ENCODE measurements at places on chromosomes 4 and X.

GRCh38 chr4:78168029-78168428 is 110.9 kb downstream of the FRAS1 start:
- DNase-seq, result no peak

DNA sequence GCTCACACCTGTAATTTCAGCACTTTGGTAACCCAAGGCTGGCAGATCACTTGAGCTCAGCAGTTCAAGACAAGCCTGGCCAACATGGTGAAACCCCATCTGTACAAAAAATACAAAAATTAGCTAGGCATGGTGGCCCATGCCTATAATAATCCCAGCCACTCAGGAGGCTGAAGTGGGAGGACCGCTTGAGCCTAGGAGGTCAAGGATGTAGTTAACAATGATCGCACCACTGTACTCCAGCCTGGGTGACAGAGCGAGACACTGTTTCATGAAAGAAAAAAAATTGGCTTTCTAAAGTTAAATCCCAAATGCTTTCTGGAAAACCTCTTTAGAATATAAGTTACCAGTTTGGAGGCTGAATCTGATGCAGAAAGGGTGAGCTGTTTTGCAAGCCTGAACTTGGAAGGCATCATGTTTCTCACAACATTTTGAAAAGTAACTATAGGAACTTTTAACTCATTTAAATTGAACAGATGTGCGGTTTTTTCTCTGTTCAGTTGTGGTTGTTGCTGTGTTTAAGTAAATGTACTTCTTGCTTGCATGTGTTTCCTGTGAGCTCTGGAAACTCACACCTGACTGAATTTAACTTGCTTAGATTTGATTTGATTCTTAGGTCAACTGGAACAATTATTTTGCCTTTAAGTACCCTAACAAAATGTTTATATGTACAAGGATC is 39.8 kb upstream of the TMEM131L start:
- peak; percentile 69 for DNase-seq

DNA sequence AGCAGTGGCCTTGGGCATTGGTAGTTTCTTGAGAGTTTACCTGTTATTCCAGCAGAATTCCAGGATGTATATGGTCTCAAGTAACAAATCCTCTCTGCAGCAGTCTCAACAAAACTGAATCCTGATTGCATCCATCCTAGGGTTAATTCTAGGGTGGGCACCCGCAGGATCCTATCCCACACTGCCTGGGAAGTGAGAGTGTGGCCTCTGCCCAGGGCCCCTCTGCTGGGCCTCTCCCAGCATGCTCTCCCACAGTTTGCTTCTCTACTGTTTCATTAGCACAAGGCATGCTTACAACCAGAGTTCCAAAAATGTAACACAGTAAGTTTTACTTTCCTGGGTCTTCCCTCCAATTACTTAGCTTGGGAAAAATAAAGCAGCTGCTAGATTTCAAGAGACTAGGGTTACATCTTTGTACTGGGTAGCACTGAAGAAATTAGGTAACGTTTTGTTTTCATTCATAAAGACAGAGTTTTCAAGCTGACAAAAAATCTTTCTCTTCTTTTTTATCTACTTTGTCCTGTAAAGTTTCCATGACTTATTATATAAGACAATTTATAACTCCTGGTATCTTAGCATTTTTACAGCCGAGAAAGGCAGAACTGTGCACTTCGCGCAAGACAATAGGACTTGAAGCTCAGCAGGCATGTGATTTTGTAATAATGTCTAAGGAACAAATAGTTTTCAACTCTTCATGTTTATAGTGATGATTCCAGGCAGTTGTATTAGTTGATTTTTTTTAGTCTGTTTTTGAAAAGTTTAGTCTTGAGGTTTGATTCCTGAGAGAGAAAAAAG is 131.2 kb upstream of the PCDH18 start:
- DNase-seq, result no peak

- DNase-seq, result no peak
Observed at GRCh38 chr4:171834640-171835039, 21.4 kb downstream of the GALNTL6 start.

- no peak for DNase-seq
Observed at GRCh38 chrX:39896951-39897740, 200.6 kb downstream of the BCOR start.

- no peak for DNase-seq
Observed at GRCh38 chr4:106707776-106708463, 328.2 kb downstream of the DKK2 start.

DNA sequence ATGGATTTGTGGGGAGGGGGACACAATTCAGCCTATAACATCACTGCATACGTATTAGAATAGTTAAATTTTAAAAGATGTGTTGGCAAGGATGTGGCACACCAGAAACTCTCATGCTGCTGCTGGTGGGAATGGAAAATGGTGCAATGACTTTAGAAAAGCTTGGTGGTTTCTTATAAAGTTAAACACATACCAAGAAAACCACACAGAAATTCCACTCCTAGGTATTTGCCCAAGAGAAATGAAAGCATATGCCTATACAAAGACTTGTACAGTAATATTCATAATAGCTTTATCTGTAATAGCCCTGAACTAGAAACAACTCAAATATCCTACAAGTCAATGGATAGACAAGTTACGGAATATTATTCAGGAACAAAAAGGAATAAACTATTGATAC is 71.3 kb upstream of the PDHA1 start:
- no peak for DNase-seq

DNA sequence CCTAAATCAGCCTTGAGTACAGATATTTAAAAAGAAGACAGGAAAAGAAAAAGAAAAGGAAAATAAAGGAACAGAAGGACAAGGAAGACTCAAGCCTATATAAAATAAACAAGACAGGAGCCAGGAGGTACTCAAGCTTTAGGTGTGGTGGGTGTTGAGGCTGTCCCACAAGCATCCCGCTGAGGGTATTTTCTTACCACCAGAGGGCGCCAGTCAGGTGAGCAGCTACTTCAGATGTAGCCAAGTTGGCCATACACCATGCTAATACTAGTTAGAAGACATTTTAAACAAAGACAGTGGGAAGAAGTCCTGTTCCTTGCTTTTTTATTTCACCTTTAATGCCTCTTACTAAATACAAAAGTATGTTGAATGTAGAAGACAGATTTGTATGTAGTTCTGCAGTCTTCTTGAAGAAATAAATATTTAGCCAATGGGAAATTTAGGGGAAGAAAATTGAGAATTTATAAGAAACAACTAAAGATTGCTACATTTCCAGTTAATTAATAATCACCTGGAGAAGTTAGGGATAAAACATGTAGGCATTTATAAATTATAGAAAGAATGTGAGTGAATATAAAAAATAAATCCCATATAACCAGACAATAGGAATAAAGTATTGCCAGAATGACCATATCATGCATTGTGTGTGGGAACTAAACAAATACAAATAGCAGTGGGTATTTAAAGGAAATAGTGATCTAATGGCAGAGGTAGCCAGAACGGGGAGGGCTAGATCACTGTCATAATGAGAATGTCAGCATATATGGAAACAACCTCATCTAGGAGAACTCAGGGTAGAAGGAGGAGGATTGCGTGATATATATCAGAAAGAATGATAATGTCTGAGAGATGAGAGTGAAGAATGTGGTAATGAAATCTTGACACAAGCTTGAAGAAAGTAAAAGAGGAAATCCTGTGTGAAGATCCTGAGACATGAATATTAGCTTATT is 71.0 kb downstream of the MTHFD2L start:
- peak; percentile 59 for DNase-seq

GRCh38 chrX:4322916-4323315 is 609.5 kb upstream of the PRKX start:
- no peak for DNase-seq

- DNase-seq, result no peak
Observed at GRCh38 chr4:184298254-184298653, 80.6 kb upstream of the ENPP6 start.

DNA sequence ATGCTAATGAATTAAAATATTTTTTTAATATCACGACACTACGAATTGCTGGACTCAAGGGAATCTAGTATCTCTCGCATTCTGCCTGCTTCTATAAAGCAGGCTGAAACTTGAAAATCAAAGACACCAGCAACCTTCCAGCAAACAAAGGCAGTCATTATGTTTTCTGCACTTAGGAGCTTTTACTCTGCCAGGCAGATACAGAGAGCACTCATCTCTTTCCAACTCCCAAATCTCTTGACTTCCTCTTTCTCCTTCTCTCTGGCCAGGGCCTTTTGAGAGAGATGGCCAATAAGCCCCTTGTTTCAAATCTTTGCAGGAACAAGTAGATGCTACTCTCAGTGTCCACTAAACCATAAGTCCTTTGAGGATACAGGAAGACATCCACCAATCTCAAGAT is 95.2 kb upstream of the KLF3 start:
- DNase-seq, result no peak

DNA sequence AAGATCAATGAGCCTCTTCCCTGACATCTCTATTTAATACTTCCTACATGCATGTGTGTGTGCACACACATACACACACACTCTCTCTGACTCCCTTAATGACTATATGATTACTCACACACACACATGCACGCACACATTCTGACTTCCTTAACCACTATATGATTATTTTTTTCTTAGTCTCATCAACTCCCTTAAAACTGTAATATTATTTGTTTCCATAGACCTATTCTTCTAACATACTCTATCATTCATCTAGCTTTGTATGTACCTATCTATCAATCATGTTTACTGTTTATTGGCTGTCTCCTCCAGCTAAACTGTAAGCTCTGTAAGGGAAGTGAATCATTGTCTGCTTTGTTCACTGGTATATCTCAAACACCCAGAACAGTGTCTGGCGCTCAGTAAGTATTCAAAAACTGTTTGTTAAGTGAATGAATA is 236.6 kb downstream of the RASL11B start:
- DNase-seq, result no peak

- no peak for DNase-seq
Observed at GRCh38 chrX:38871129-38872029, 70.1 kb downstream of the MID1IP1 start.

DNA sequence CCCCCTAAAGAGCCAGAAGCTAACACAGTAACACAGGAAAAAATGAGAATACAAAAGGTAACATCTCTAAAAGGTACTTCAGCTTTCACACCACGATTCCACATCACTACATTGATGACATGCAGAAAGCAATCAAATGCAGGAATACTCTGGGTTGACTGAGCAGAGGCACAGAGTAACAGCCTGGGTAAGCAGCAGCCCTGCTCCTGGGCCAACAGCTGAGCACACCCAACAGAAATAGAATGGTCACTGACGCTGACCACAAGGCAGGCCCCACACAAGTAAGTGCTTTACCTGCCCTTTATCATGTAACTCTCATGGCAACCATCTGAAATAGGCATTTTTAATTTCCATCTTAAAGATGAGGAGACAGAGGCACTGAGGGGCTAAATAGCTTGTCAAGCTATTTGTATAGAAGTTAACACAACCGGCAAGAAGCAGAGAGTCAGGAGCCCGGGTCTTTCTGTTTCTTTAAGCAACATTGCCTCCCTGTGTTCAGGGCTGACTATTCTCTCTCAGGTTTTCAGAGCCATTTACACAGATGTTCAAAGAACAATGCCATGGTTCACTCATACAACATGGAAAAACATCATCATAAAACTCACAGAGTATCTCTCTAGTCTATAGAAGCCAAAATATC is 168.9 kb downstream of the ZNF674 start:
- no peak for DNase-seq

- no peak for DNase-seq
Observed at GRCh38 chr4:59655996-59656395, 1544.1 kb upstream of the ADGRL3 start.

DNA sequence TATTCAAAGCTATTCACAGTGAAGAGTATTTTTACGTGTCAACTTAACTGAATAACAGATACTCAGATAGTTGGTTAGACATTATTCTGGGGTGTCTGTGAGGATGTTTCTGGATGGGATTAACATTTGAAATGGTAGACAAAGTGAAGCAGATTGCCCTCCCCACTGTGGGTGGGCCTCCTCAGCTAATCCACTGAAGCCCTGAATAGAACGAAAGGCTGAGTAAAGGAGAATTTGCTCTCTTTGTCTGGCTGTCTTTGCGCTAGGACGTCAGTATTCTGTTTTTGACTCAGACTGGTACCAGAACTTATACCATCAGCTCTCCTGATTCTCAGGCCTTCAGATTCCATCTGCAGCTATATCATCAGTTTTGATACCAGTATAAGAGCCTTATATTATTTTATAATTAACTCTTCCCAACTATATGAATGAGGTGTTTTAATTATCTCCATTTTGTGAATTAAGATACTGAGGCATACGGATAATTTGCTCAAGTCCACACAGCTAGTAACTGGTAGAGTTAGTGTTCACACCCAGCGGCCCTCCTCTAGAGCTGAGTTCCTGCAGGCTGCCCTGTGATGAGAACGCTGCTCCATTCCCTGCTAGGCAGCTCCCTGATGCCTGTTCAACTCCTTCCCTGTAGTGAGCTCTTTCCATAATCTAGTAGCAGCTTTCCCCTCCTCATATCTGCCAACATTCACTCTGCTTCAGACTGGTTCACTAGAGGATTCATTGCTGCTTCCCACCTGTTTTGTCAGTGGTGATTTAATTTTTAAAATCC is 87.5 kb downstream of the RBM46 start:
- no peak for DNase-seq

DNA sequence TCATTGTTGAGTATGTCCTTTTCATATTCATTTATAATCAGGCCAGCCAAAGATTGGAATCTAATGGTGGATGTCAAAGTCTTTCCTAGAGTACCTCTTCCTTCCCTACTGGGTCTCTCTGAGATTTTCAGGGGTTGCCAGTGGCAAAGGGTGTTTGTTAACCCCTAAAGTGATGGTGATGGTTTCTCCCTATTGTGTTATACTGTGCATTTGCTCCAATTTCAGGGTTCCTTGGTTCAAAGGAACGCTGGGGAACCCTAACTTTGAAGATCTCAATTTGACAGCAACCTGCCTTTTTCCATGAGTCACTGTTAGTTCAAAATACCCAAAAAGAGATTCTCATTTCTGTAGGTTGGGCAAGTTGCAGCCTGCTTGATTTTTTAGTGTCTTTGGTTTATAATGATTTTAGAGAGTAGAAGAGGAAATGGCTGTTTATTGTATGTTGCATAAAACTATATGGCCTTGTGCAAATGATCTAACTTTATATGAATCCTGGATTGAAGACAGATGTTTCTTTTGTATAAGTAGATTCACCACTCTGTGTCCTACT is 23.0 kb downstream of the GAB1 start:
- no peak for DNase-seq

- DNase-seq, result no peak
Observed at GRCh38 chrX:63708801-63709200, 76.2 kb downstream of the ARHGEF9 start.

GRCh38 chr4:159016593-159017024 is 86.3 kb upstream of the RAPGEF2 start:
- no peak for DNase-seq

DNA sequence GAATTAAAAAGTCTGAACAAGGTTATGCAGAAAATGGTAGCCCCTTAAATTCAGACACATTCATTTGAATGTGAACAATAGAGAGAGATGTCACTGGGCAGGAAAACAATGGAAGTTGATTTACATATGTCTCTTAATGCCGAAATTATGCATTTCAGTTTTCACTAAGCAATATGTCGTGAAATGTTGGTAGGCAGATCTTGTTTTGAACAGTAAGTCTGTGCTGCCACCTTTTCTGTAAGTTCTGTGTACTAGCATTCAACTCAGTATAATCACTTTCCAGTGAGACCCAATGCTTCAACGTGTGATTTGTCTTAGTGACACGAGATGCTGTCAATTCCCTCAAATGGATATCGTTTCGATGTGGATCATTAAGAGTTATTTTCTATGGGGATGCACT is 222.7 kb upstream of the VCX3A start:
- no peak for DNase-seq
